Stimulated activated CD8-positive, alpha-beta memory T cell treated with anti-CD3 and anti-CD28 coated beads, Interleukin-15, amount 100 ng/mL, for 48 hours (primary cell): ENCODE measurements at places on chromosomes 16 and 17.
A peak's percentile ranks its signal among the peaks of the same experiment; 100 is the strongest.

- no peak for DNase-seq
Observed at GRCh38 chr17:39951924-39952679, 10.7 kb upstream of the GSDMA start.

DNA sequence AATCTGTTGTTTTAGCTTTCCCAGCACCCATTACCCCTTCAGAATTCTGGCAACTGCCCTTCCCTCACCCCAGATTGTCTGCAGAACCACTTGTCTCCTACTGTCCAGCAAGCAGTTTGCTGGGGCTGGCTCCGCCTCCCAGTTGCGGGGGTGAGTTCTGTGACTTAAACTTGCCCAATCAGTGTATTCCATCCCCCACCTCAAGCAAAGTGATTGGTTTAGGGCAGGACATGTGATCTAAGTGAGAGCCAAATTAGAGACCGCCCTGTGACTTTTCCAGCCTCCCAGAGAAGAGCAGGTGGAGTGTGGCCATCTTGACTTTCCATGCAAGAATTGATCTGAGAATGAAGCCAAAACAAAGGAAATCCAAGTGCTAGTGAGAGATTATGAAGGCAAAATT lies 22.7 kb upstream of the SRCIN1 start:
- no peak for DNase-seq

DNA sequence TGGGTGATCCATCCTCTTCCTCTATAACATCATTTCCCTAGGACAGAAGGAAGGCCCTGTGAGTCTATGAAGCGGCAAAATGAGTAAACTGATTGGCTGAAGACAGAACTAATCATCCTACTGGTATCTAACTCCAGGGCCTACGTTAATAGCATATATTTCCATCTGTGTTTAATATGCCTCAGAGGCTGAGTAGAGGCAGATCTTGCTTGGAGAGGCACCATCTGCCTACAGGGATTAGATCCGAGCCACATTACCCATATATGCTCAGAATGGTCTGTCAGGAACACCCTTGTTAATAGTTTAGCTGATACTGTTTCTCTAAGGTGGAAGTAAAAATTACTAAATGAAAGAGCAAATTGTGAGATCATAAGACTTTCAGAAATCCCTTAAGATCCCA lies 13.2 kb upstream of the FOXJ1 start:
- no peak for DNase-seq

DNA sequence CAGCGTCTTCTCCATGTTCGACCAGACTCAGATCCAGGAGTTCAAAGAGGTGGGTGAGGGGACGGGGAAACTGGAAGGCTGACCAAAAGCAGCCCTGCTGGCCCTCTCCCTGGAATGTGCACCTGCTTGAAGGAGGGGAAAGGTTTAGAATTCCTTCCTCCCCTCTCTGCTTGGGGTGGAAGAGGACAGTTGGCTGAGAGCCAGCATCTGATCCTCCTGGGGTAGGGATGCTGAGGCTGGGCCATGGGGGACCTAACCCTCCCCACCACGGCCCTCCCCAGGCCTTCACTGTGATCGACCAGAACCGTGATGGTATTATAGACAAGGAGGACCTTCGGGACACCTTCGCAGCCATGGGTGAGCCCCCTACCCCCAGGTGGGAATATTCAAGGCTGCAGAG lies 1.3 kb downstream of the MYL11 start:
- DNase-seq, result no peak

DNA sequence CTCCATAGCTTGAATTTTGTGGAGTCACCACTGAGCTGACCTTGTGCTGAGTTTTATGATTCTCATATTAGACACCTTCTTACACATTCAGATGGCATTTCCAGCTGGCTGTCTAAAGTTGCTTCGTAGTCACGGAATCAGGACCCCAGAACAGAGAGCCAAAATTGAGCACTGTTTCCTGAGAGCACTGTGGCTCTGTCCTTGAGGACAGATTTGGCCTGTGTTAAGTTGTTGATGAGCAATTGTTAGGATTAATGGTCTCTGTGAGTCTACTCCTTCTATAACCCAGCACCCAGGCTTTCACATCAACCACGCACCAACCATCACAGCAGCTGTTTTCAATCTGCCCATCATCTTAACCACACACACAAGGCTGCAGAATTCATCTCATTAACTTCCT lies 277.5 kb upstream of the HSBP1 start:
- DNase-seq, result no peak

GRCh38 chr17:4135489-4135888 lies 7.3 kb downstream of the ZZEF1 start:
- DNase-seq, result no peak

GRCh38 chr17:29866746-29867404 lies 63.2 kb downstream of the SSH2 start:
- no peak for DNase-seq

- DNase-seq, result no peak
Observed at GRCh38 chr16:9657641-9658040, 524.6 kb downstream of the GRIN2A start.

- DNase-seq, result no peak
Observed at GRCh38 chr17:68560966-68561720, 40.0 kb downstream of the FAM20A start.

- no peak for DNase-seq
Observed at GRCh38 chr17:81064678-81065475, 29.9 kb downstream of the BAIAP2 start.

- no peak for DNase-seq
Observed at GRCh38 chr17:80870401-80870800, 121.2 kb upstream of the CHMP6 start.

DNA sequence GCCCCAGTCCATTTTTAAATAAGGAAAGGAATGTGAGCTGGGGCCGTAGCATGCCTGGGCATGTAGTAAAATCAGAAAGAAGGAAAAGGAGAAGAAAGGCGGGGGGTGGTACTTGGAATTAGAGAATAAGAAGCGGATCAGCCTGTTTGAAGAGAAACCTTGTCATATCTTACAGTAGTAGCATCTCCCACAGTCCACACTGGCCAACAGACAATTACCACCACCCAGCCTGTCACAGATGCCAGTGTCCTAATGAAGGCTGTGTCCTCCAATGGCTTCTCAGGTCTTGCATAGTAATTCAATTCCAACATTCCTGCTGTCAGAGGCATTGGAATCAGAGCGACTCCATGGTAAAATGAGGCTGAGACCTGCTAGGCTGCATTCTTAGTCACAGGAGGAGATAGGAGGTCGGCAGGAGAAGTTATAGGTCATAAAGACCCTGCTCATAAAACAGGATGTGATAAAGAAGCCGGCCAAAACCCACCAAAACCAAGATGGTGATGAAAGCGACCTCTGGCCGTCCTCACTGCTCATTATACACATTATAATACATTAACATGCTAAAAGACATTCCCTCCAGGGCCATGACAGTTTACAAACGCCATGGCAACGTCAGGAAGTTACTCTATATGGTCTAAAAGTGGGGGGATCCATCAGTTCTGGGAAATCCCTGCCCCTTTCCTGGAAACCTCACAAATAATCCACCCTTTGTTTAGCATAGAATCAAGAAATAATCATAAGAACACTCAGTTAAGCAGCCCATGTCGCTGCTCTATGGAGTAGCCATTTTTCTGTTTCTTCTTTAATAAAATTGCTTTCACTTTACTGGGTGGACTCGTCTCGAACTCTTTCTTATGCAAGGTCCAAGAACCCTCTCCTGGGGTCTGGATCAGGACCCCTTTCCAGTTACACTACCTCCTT lies 9.6 kb upstream of the AKAP10 start:
- DNase-seq, result no peak

GRCh38 chr17:11487469-11487868 lies 110.8 kb upstream of the DNAH9 start:
- no peak for DNase-seq

GRCh38 chr16:4200000-4200780 lies 41.7 kb downstream of the SRL start:
- peak; percentile 12 for DNase-seq

GRCh38 chr16:75088216-75088615 lies 28.4 kb downstream of the LDHD start:
- DNase-seq, result no peak

DNA sequence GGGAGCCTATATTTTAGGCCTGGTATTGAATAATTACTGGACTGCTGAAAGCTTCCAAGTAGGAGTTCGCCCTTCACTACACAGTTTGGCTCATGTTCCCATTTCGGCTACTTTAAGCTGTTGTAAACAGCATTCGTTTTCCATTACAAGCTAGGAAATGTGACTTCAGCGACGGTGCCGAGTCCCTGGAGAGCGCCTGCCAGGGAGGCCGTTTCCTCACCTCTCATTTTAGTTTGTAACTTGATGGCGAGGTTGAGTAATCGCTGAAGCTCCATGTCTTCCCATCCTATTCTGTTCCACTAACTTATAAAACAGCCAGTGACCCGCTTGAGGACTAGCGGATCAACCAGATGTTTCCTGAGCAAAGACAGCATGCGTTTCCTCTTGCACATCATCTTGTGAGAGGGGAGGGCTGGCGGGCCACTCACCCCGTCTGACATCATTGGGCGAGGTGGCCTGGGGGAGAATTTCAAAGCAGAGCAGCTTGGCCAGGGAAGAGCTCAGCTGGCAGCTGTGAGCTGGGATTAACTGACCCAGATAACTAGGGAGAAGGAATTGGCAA lies 32.9 kb downstream of the PCTP start:
- no peak for DNase-seq

GRCh38 chr17:10585529-10585928 lies 36.1 kb upstream of the MYH2 start:
- DNase-seq, result no peak

- no peak for DNase-seq
Observed at GRCh38 chr16:85847681-85848601, 48.4 kb downstream of the COX4I1 start.

GRCh38 chr17:17780922-17781590 lies 55.7 kb downstream of the SREBF1 start:
- DNase-seq, result no peak

- no peak for DNase-seq
Observed at GRCh38 chr17:46152423-46152822, 40.8 kb downstream of the KANSL1 start.

GRCh38 chr17:64339516-64340490 lies 50.9 kb downstream of the PECAM1 start:
- DNase-seq, result no peak

GRCh38 chr16:83176802-83177201 lies 550.0 kb downstream of the CDH13 start:
- DNase-seq, result no peak

DNA sequence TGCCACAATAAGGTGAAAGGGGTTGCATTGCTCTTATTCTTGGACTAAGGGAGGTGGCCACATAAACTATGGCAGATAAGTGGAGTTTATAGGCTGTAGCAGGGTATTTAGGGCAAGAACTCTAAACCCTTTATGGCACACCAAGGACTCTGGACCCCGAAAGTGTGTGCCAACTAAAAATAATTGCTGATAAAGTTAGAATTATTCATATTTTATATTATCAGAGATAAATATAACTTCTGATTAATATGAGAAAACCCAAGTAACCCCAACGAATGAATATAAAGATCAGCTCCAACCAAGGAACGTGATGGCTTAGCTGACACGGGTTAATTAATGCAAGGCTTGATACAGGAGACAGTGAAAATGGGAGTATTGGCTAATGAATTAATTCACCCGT lies 8.8 kb upstream of the SDR42E1 start:
- DNase-seq, result no peak

DNA sequence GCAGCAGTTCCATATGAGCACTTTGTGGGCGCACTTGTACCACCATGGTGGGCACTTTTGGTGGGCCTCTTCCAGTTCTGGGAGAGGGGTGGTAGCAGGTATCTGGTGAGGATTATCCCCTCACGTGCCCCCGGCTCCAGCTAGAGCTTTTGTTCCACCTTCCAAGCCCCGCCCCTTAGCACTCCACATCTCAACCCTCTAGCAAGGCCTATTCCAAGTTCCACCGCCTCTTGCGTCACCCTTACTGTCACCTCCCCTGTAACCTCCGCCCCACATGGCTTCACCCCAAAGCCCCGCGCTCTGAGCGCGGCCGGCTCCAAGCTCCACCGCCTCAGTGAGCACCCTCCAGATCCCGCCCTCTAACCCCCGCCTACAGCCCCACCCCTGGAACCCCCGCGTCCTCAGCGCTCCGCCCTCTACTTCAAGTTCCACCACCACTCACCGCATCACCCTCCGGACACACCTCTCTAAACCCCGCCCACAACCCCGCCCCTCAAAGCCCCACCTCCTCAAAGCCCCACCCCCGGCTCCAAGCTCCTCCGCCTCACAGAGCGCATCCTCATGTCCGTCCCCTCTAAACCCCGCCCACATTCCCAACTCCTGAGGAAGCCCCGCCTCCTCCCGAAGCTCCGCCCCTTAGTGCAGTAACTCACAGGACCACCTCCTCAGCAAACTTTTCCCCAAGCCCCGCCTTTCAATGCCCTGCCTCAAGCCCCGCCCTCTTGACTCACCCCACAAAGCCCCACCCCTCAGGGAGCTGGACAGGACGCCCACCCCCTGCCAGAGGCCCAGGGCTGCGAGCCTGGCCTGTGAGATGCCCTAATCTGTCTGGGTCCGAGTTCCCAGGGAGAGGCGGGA lies 11.1 kb downstream of the SCN4A start:
- peak; percentile 14 for DNase-seq

- no peak for DNase-seq
Observed at GRCh38 chr17:73824321-73824720, 180.1 kb upstream of the SDK2 start.

DNA sequence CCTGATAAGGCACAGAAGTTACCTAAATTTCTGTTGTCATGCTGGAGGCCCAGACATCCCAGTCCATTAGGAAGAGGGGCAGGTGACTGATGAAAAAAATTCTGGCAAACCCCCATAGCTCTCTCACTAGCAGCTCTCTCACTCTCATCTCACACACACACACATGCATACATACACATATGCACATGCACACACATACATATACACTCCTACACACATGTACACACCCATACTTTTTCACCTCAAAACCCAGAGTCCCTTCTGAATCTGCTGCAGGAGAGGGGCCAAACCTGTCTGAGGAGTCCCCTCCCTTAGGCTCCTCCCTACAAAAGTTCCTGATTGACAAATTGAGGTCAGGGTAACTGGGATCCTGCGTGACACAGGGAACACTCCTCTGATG lies 22.6 kb upstream of the SDR42E2 start:
- no peak for DNase-seq

- DNase-seq, result peak; percentile 2
Observed at GRCh38 chr16:12646490-12647274, 157.0 kb downstream of the CPPED1 start.

DNA sequence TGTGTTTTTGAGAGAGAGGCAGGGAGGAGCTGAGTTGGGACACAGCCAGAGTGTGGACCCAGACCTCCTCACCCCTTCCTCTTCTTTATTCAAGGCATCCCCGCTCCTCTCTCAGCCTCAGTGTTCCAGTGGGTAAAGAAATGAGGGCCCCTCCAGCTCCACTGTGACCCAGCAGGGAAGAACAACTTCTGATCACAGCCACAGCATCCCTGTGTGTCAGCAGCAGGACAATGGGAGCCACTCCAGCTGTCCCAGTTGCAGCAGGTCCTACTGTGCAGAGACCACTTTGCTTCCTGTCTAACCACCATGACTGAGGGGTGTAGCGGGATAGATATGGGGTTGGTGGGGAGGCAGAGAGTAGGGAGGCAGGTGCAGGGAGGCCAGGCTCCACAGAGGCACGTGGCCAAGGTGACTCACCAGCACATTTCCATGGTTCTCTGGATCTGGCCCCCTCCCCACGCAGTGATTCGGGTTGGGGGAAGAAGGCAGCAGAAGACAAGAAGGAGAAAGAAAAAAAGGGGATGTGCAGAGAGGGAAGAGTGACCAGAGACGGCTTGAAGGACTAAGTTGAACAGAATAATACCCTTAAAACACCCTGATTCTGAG lies 24.5 kb downstream of the PIK3R5 start:
- DNase-seq, result no peak
